NCI-H2081 treated with DMSO at 0.1 percent for 48 hours (cell line): ENCODE measurements at places on chromosomes 6 and 20.

DNA sequence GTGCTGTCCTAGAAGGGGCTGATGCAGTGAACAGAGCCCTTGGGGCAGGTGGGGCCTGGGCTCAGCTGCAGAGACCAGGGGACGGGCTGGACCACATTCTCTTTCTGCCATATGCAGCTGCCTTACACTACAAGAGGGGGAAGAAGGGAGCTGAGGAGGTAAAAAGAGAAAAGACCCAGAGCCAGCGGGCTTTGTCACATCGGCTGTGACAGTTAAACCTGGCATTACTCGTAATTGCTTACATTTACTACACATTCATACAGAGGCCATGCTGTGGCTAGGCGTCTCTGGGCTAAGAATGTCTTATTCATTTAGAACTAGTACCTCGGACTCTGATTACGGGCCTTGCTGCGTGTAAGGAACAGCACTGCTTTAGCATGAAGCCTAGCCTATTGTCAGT is 12.8 kb upstream of the MAS1L start:
- no peak for DNase-seq

DNA sequence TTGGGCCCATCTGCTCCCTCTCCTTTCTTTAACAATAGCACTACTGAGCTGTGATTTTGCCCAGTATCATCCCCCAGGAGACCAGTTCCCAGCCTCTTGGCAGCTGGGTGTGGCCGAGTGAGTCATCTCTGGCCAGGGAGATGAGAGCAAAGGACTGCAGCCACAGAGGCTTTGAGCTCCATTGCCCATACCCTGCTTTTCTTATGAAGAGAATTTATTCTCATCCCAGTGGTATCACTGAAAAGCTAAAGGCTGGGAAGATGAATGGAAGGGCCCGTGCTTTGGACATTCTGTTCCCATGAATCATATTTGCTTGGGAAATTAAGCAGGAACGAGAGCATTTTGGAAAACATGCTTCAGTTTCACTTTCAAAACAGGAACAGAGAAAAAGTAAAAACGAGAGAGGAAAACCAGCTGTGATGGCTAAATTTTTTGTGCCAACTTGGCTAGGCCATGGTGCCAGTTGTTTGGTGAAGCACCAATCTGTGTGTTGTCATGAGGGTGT is 14.9 kb downstream of the CST3 start:
- no peak for DNase-seq

GRCh38 chr20:49672096-49672664 is 41.5 kb downstream of the B4GALT5 start:
- DNase-seq = no peak

DNA sequence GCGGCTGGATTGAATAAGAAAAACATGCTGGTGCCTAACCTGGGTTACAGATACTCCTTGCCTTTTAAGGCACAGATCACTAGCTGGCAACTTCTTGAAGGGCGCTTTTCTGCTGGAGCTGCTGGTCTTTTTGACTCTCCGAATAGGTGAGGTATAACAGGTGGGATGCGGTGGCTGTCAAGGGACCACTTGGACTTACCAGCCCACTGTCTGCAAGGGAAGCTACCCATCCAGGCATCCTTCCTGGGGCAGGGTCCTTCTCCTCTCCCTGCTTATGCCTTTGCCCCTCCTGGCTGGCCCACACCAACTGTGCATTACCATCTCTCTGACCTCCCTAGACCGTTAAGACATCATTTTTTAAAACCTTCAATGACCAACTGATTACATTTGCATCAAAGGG is 57.4 kb downstream of the NPEPL1 start:
- no peak for DNase-seq

GRCh38 chr20:48411245-48411644 is 416.6 kb downstream of the PREX1 start:
- DNase-seq = no peak

DNA sequence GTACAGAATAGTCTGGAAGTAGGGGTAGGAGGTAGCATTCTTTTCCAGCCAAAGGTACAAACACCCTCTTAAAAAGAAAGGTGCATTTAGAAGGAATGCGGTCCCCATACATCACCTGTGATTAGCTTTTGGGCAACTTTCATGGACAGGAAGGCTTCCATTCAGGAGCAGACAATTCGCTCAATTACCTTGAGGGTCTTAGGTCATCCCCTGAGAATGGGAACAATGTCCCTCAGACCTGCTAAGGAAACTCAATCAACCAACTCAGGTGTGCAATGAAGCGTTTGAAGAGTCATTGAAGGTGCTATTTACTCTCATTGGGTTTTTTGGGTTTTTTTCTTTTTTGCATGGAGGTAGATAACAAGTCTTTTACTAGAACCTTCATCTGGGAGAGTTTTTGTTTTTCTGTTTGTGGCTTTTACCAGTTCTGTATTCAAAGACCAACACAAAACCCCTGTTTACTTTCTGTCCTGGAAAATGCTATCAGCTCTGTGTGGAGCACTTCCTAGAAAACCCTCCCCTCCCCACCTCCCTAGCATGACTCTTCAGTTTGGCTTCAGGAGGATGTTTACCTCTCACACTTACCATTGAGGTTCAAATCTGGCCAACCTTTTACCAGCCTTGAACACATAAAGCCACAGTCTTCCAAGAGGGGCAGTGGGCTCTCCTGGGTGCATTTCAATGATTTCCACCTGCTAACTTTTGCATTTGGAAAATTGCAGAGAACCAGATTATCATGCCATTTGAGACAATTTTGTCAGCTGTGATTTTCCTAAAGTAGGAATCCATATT is 271.2 kb upstream of the PRDM1 start:
- no peak for DNase-seq

- DNase-seq = no peak
These were observed 10.1 kb downstream of the UTRN start for GRCh38 chr6:144295211-144295610.

DNA sequence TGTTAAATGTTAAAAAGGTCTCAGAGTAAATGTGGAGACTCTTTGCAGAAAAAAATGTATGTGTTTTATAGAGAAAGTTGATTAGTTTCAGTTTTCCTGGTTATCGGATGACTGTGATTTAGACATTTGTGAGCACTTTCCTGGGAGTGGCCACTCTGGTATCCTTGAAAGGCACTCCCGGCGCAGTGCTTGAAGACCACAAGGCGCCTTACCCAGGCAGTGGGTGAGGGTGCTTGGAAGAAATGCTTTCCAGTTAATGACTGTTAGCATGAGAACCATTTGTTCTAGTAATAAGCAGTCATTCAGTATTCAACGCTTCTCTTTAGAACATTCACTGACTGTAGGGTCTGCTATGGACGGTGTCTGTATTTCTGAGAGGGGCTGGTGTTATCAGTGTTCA is 7.2 kb downstream of the CDS2 start:
- no peak for DNase-seq

DNA sequence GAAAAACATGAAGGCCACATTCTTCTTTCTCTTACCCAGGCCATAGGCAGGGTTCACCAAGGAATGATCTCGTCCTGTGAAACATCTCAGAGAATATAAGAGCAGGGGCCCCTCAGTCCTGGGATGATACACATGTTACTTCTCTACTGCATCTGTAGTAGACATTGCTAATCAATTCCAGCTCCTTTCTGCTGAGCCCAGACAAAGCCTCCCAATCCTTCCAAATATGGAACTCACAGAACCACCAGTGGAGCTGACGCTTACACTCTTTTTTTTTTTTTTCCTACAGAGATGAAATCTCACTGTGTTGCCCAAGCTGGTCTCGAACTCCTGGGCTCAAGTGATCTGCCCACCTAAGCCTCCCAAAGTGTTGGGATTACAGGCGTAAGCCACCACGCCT is 9.1 kb downstream of the SNTA1 start:
- no peak for DNase-seq

DNA sequence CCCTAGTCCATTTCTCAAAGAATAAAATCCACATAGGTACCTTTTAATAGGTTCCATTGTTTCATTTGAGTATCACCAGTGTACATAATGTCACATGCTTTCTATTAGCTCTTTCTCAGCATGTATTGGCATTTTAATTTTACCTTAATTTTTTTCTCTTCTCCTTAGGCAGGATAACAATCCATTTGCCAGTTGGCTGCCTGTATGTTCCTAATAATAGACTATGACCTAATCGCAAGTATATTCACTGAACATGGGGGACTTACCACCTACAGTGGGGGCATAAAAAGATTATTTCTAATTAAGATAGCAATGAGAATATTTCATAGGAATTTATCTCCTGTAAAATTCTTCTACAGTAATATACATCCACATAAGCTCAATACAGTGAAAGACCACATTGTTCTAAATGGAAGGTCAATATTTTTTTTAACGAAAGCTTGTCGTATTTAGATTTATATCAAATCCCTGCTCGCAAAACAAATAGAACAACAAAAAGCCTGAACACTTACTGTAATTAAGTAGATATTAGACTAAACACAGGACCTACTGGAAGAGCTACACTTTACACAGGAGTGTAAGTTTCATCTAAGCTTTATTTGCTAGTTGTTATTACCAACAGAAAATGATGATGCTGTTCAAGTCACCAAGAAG is 76.4 kb downstream of the OGFRL1 start:
- no peak for DNase-seq

DNA sequence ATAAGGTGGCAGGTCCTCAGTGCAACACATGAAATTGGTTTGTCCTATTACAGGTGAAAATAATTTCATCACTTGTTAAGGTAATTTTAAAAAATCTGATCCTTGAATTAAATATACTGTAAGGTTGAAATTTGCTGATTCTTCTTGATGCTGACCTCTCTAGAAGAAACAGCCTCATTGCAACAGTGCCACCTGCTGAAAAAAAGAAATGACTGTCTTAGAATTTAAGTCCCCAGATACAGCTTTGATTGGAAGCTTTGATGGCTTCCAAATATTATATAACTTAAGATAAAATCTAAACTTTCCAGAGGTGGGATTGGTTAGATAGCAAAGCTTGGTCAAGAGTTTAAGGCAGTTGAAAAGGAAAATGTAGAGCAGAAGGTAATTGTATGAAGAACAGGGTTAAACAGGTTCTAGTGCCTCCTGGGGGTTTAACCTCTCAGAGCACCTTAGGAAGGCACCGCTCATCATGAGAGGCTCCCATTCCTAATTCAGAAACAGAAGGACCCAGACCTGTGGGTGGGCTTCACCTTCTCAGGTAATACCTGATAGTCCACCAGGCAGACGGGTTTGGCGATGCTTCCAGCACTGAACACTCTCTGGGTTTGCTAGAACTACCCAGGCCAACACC is 401.0 kb downstream of the PAX1 start:
- no peak for DNase-seq

GRCh38 chr6:23478312-23478711 is 647.7 kb upstream of the NRSN1 start:
- DNase-seq = no peak
